Substantia nigra (tissue), 51 donors: ENCODE measurements at places on chromosomes 11 and 22.

- no peak for DNase-seq
Observed at GRCh38 chr11:85086504-85087284, 540.5 kb downstream of the DLG2 start.

DNA sequence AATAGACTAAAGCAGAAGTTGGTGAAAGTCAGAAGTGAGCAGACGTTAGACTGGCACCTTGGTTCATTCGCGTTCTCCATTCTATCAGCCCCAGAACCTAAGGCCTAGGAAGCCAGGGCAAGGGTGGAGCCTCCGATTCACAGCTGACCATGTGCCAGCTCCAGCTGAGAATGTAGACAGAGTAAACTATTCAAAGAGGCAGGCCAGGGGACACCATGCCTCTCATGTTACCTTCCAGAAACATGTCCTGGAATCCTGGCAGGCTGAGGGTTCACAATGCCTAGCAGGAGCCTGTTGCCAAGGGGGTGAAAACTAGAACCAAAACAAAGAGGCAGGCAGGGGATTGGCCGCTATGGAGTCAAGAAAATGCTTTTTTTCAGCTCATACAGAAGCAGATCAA lies 224.4 kb upstream of the POU2AF2 start:
- no peak for DNase-seq

DNA sequence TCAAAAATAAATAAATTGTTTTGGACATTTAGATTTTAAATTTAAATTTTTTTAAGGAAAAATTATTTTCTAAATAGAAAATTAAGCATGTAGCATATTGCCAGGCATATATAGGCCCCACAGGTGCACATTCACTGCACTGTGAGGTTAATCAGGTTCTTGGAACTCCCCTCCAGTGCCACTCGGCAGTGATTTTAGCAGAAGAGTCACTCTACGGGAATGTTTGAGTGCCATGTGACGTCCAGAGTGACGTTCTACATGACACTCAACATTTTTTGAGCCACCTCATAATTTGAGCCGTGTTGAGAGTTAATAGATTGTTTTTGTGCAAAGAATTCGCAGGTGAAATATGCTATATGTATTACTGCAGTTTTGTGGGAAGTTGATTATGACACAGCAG lies 77.4 kb downstream of the SWAP70 start:
- no peak for DNase-seq

DNA sequence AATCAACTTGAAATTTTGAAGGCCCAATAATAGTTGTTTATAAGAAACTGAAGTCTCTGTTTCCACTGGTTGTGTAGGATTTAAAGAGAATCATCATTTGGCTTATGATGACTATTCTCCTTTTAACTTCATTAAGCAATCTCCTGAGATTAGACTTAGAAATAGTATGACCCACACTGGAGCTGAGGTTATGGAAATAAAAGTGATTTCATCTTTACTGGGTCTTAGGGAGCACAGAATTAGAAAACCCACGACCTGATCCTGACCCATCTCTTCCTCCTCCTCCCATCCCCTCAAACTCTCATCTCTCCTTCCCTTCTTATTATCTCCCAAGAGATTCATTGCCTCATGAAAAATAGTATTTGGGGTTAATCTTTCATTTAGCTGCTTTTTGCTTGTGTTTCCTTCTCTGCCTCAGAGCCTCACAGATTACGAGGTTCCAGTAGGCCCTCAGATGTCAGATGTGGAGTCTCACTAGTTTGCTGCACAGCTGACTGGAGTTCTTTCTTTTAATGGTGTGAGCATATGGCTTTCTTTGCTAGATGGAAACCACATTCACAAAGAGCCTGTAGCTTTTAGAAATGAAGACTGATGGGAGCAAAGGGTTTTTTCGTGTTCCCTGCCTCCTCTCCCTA lies 85.0 kb downstream of the ALX4 start:
- DNase-seq, result no peak

- DNase-seq, result no peak
Observed at GRCh38 chr11:125226706-125227105, 62.2 kb downstream of the PKNOX2 start.

- DNase-seq, result no peak
Observed at GRCh38 chr22:20206709-20207215, 55.9 kb upstream of the CCDC188 start.

- no peak for DNase-seq
Observed at GRCh38 chr11:44885919-44886789, 64.5 kb downstream of the TP53I11 start.

DNA sequence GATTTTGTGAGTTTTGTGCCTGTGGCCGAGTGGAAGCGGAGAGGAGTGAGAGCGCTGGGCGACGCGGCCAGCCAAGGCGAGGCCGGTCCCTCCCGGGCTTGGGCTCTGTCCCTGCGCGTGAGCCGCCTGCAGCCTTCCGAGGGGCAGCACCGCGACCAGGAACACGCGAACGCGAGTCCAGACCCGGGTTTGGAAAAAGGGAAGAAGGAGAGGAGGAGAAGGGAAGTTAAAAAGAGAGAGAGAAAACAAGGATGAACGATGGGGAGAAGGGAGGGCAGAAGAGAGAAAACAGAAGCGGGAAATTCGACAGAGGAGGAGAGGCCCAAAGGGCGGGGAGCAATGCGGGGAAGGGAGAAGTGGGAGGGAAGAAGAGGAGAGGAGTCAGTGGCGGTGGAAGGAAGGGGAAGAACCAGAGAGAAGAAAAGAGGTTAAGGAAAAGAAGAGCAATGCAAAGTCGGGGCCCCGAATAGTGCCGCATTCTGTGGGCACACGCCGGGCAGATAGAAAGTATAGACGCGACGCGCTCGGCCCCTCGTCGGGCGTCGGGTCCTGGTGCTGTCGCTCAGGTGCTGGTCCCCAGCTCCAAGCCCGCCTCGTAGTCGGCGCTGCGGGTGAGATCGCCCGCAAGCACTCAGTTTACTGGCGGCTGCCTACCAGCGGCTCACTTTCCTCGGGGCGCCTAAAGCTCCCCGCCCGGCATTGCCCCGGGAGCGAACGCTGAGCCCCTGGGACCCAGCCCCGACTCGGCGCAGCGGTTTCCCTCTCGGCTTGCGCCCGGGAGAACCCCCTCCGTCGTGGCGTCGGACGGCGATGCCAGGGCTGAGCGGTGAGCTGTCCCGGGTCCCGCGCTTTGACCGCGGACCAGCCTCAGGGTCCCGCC lies 2.8 kb upstream of the BARX2 start:
- no peak for DNase-seq

GRCh38 chr22:46001046-46001425 lies 24.1 kb upstream of the WNT7B start:
- DNase-seq, result no peak

DNA sequence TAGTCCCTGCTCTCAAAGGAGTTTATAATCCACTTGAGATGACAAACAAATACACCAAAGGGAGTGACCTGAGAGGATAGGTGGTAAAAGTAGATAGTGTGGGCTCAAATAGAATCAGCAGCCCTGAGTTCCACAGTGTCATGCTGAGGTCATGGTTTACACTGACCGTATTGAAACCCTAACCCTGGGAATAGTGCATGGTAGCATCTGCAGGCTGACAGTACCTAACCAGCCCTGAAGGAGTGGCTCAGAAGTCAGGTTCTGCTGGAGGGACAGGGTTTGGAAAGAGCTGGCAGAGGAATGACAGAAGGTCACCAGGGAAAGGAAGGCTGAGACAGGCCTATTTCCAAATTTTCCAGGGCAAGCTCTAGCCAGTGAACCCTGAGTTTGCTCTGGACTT lies 9.2 kb upstream of the TMPRSS5 start:
- DNase-seq, result no peak

DNA sequence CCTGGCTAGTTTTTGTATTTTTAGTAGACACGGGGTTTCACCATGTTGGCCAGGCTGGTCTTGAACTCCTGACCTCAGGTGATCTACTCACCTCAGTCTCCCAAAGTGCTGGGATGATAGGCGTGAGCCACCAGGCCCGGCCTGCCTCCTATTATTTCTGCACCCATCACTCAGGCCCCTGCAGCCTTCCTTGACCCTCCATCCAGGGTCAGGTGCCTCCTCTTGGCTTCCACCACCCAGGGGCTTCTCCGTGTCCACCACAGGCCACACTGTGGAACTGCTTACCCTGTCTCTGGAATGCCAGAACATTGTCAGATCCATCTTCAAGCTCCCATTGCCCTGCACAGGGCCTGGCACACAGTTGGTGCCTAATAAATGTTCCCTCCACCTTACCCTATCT lies 75.4 kb upstream of the RTL6 start:
- DNase-seq, result no peak

- no peak for DNase-seq
Observed at GRCh38 chr11:129312730-129313503, 62.7 kb upstream of the BARX2 start.

- no peak for DNase-seq
Observed at GRCh38 chr22:43827003-43827735, 15.1 kb upstream of the EFCAB6 start.

DNA sequence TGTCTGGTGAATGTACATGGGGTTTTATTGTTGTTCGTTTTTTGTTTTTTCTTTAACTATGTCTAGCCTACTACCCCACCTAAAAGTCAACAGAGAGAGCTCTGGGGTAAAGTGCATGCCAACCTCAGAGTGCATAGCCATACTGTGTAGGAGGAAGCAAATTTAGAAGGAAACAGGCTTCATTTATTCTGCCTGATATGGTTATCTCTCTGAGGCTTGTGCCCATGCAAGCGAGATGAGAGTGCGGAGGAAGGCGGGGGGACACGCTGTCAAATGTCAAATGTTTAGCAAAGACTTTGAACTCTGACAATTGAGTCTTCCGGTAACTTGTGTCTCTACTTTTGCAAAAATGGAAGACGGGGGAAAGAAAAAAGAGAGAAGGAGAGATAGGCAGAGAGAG lies 295.5 kb downstream of the ETS1 start:
- no peak for DNase-seq

DNA sequence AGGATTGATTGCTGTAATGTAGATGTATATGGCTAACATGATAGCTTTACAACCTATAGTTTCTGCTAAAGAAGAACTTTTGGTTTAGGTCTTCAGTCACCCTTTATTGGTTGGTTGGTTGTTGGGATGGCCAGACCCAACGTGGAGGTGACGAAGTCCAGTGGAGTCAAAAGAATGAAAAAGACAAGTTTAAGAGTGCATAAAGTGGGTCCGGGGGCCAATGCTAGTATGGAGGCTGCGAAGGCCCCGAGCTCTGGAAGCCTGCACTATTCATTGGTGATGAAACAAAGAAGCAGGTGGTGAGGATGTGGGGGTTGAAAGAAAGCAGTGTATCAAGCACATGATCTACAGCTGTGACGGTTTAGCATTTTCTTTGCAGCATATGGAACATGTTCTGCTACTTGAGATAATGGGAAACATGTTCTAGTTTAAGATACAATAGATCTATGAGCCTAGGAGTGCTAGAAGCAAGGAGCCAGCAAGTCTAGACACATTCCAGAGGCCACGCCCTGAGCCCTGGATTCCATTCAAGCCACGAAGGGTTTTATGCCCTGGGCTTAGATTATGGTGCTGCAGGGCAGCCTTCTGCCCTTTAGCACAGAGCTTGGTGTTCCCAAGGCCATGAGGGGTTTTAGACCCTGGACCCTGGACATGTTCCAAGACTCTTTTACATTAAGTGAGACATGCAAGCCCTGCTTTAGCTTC lies 6.3 kb downstream of the TCP11L1 start:
- DNase-seq, result no peak

- peak; percentile 11 for DNase-seq
Observed at GRCh38 chr11:131246663-131247062, 123.8 kb upstream of the NTM start.

- no peak for DNase-seq
Observed at GRCh38 chr11:76361776-76362175, 19.2 kb downstream of the THAP12 start.

DNA sequence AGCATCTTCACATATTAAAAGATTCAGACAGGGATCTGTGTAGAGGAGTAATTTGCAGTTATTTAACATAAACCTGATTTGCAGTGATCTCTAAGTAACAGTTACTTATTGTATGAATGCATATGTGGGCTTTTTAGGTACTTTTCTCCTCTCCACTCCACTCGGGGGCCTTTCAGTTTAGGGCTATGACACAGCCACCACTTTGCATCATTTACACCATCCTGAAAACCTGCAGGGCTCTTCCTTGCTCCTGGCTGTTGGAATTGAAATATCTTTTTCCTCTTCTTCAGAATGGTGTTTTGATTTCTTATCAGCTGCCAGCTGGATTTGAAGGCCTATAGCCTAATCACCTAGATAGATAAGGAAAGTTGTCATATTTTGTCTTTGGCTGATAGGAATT lies 580.8 kb downstream of the NELL1 start:
- no peak for DNase-seq

DNA sequence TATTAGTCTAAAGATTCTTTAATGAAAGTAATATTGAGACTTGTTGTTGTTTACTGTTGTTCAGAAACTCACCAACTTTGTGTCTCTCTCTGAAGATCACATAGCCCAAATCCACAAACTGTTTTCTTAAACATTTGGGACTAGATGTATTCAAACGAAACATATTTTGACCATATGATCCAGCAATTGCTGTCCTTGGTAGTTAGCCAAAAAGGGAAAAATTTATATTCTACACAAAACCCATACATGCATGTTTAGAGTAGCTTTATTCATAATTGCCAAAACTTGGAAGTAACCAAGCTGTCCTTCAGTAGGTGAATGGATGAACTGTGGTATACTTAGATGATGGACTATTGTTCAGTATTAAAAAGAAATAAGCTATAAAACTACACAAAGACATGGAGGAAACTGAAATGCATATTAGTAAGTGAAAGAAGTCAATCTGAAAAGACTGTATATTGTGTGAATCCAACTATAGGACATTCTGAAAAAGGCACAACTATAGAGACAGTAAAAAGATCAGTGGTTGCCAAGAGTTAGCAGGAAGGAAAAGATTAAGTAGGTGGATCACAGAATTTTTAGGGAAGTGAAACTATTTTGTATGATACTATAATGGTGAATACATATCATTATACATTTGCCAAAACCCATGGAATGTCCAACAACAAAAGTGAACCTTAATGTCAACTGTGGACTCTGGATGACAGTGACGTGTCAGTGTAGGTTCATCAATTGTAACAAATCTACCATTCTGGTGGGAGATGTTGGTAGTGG lies 442.9 kb downstream of the INSC start:
- DNase-seq, result no peak

DNA sequence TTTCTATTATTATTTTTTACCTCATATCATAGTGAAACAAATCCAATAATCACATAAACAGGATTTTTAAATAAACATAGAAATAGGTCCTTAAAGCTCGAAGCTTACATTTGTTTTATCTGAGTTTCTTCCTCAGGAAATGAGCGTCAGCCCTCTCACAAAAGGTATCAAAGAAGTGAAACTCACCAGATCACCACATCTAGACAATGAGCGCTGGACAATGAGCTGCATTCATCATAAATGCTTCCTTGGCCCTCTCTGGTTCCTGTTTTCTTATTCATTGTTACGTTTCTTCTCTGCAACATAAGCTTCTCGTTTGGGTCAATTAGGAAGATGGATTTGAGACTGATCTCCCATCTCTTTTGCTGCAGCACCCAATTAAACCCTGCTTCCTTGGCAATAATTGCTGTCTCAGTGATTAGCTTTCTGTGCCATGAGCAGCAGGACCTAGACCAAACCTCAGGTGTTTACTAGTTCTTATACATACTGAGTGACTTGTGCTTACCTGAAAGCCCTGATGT lies 649.9 kb upstream of the LUZP2 start:
- no peak for DNase-seq

GRCh38 chr11:1153951-1154493 lies 3.7 kb upstream of the MUC5AC start:
- DNase-seq, result no peak

- no peak for DNase-seq
Observed at GRCh38 chr11:45665933-45666647, 668 bp upstream of the CHST1 start.
